ENCODE measurements at places on chromosomes 5 and 9.

GRCh38 chr5:38121420-38121819 lies 136.9 kb upstream of the EGFLAM start:
- no peak for DNase-seq

DNA sequence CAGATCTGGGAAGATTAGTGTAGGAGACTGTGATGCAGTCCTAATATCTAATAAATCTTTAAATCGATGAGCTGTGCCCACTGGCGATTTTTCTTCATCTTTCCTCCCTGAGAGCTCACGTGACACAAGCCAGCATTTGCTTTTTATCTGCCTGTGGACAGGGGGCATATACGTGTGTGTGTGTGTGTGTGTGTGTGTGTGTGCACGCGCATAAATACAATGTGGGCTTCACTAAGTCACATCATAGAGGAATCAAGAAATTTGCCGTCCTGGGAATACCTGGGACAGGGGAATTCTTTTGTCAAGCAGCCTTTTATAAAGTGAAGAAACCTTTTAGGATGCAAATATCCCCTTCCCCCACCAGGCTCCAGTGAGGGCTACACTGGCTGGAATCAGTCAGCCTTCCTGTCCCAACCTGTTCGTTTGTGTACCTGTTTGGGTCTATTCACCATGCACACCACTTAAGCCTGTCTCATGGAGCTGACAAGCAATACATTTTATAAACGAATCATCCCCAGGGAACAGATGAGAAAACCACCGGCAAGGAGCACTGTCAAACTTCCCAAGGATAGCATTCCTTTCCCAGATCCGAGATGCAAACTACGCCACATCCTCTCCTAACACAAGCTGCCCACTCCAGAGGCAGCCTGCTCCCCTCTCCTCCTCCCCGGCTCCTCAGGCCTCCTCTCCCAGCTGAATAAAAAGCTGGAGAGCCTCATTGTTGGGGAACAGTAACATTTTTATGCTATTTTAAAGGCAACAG lies 2.7 kb downstream of the EPB41L4B start:
- DNase-seq: no peak

DNA sequence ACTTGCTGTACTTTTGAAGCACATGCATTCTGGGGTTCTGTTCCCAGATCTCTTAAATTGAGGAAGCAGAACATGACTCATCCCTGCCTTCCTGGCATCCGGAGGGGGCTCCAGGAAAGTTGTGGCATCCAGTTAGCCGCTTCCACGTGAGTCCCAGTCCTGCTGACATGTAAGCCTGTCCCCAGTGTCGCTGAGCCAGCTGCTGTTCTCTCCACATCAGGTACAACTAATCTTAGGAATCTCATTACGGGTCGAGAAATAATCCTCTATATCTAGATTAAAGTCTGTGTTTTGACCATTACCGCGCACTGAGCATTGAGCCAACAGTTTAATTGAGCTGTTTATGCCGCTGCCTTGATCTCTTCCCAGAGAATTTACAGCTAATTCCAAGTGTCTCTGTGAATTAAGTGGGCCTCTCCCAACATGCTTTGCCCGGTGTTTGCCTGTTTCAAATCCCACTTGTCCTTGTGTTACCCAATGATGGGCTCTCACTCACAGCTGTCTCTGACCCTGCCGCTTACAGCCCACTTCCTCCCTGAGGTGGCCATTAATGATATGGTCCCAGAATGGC lies 10.5 kb upstream of the SHB start:
- DNase-seq: no peak

DNA sequence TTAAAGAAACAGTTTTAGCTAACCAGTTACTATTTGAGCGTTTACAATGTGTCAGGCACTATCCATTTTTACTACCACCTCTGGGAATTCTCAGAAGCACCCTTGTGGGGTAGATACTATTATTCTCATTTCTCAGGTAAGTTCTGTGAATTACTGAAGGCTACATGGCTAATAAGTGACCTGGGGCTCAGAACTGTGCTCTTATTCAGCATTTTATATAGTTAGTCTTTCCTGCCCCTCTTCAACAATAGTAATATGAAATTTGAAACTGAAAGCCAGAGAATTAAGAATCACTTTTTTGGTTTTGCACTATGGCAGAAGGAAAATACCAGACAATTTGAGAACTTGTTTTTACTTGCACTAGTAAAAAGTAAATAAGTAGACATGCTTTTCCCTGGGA lies 11.8 kb downstream of the ELL2 start:
- DNase-seq: no peak

DNA sequence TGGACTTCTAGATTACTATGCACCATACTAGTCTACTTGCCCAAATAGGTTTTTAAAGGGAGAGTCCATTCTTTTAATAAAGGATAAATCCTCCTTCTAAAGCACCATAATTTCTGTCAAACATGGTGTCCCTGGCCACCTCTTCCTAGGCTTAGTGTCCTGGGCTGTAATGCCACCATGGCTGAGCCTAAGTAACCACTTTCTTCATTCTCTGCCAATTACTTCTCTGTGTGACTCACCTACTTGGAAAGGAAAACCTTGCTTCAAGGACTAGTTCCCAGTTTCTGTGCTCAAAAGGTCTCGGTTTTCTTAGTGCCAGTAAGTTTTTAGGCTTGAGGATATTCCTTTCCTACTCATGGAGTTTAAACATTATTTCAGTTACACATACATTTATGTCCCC lies 273.4 kb downstream of the DENND1A start:
- DNase-seq: no peak

DNA sequence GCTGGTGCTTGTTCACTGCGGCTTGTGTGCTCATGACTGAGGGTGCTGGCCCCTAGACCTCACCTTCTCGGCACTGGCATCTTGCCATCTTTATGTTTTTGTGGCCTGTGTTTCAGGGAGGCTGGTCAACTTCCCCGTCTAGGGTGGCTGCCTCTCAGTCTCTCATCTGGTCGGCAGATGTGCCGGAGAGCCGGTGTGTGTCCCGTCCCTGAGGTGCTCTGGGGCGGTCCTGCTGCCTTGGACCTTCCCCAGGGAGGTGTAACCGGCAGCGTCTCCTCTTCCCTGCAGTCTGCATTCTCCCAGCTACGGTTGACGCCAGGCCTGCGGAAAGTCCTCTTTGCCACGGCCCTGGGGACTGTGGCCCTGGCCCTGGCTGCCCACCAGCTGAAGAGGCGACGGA lies 5.6 kb downstream of the MIGA2 start:
- no peak for DNase-seq

- DNase-seq: no peak
Measured at GRCh38 chr9:6689893-6690674, 44.6 kb upstream of the GLDC start.

DNA sequence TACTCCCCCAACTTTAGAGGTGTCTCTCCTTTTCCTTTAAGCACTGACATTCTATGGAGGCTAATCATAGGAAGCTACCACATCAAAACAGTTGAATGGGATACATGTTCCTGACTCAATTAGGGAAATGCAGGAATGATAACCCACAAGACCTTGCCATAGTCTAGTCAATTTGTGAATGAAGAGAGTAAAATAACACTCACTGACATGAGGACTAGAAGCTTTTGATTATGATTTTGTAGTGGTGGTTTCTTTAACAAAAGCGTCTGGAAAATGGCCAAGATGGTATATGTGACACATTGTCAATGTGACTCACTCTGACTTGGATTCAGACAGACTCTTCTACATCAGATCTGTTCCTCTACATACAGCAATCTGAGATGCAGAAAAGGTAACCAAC lies 13.7 kb upstream of the PRELID2 start:
- no peak for DNase-seq

GRCh38 chr9:84822589-84823233 lies 153.2 kb downstream of the NTRK2 start:
- no peak for DNase-seq

- no peak for DNase-seq
Measured at GRCh38 chr9:95572381-95573151, 55.8 kb upstream of the PTCH1 start.

DNA sequence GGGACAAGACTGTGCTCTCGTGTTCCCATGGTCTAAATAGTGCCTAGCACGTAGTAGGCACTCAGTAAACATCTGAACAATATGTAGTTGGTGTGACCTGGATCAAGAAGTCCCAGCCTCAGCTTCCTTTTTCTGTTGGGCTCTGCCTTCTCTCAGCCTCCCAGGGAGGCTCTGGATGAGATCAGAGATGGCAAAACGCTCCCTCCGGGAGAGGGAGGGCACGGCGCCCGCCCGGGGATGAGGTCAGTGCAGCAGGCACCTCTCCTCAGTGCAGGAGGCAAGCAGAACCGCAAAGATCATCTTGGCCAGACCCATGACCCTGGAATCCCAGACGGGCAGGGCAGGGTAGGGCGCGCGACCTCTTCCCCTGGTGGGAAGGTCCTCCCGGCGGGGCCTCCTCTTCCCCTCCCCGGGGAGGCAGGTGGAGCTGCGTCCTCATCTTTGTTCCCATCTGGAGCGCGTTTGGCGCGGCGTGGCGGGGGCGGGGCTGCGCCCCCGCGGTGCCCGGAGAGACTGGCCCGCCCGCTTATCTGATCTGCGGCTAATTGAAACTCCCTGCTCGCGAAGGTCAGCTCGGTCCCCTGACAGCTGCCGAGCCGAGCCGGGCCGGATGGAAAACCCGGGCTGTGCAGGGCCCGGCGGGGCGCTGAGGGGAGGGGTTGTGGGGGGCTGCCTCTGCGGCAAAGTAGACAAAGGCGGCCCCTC lies 60.9 kb downstream of the CXXC5 start:
- DNase-seq: no peak

- no peak for DNase-seq
Measured at GRCh38 chr5:79330071-79330470, 94.1 kb downstream of the JMY start.

- no peak for DNase-seq
Measured at GRCh38 chr5:83527221-83527620, 55.7 kb downstream of the VCAN start.

- DNase-seq: no peak
Measured at GRCh38 chr9:120918931-120919842, 7.4 kb downstream of the TRAF1 start.

GRCh38 chr5:139633295-139634027 lies 14.7 kb upstream of the CXXC5 start:
- no peak for DNase-seq

DNA sequence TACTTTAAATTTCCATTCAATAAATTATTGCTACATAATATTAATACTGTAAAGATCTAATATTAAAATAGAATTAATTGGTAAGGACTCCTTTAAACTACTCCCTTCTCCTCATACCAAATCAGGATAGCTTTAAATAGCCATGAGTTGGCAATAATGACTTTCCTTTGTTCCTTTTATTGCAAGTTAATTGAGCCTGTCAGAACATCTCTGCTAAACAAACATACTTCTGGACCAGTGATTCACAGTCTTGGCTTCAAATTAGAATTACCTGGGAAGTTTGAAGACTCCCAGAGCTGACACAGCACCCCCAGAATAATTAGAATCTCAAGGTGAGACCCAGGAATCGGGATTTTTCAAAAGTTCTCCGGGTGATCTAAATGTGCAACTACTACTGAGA lies 18.7 kb downstream of the C5orf58 start:
- DNase-seq: no peak

DNA sequence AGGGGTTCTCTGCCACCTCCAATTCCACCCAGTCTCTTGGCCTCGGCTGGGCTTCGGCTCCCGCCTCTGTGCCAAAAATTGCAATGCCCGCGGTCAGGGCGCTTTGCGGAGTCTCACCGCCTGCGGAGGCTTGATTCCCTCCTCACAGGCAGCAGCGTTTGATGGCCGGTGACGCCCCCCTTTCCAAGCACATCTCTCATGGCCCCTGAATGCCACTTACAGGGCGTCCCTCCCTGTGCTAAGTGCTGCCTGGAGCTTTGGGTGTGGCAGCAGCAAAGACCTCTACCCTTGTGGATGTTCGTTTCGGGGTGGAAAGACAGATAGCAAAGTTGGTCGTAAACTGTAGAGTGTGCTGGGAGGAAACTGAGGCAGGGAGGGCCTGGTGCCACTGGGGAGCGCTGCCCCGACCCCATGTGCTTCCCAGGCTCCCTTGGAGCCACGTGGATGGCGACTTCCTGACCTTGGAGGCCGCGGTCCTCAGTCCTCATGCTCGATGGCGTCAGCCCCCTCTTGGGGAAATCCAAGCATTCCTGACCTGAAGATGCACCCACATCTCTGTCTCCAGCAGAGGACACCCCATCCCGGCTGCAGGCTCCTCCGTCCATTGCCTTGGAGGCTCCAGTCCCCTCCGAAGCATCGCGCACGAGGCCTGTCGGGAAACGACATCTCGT lies 249.2 kb upstream of the IRX4 start:
- no peak for DNase-seq

GRCh38 chr9:133306242-133307204 lies 29.5 kb downstream of the SURF6 start:
- DNase-seq: no peak

DNA sequence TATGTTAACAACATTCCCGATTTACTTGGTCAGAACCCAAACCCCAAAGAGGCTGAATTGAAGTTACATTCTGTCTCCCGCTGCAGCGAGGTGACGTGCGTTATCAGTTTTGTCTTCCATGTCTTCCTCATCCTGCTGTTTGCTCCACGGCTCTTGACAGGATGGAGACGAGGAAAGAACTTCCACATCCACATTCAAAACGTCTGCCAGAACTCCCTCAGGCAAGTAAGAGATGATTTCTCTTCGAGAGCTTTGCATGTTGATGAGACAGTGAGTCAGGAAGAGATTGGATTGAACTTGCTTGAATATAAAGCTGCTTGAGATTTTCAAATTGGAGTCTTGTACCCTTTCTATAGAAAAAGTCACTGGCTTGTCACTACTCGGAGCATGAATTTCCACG lies 242.6 kb downstream of the AUH start:
- no peak for DNase-seq

DNA sequence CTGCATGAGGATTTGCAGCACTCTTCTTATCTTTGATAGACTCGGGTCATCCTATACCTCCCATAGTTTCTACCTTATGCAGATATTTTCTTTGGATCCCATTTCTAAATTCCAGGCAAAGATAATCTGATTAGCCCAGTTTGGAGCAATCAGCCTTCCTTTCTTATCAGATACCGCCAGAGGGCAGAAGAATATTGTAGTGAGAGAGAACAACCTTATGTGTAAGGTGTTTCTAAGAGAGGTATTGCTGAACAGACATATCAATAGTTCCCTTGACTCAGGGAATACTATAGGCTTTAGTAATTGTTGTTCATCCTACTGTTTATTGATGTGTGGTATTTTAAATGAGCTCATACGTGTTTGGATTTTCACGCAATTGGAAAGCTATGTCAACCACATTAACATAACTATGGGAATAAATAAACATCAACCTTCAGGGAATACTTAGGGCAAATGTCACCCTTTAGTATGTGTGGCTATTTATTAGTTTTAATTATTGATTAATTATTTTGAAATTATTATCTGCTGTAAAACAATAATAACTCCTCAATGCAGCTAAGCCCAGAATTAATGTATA lies 1435.2 kb upstream of the CDH9 start:
- no peak for DNase-seq

- no peak for DNase-seq
Measured at GRCh38 chr9:37471942-37472684, 6.9 kb upstream of the ZBTB5 start.

- DNase-seq: no peak
Measured at GRCh38 chr9:69569738-69570451, 102.3 kb downstream of the APBA1 start.

Measured in NCI-H1436 treated with DMSO at 0.1 percent for 48 hours (cell line).